ENCODE measurements at places on chromosomes 16 and 17.
A peak's percentile ranks its signal among the peaks of the same experiment; 100 is the strongest.

DNA sequence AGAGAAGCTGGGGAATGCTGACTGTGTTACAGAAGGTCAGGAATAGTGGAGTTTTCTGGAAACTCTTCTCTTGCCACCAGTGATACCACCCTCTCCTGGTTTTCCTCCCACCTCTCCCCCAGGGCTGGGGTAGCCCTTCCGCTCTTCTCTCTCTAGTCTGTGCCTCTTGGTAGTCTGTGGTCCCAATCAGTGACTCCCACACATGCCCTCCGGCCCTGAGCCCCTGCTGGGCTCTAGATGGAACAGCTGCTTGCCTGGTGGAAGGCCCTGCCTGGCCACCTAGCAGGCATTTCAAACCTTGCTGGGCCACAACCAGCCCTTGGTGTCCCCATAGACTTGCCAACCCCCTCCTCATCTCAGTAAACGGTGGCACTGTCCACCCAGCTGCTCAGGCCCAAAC, 15.2 kb upstream of the MTSS2 start:
- DNase-seq, result no peak

DNA sequence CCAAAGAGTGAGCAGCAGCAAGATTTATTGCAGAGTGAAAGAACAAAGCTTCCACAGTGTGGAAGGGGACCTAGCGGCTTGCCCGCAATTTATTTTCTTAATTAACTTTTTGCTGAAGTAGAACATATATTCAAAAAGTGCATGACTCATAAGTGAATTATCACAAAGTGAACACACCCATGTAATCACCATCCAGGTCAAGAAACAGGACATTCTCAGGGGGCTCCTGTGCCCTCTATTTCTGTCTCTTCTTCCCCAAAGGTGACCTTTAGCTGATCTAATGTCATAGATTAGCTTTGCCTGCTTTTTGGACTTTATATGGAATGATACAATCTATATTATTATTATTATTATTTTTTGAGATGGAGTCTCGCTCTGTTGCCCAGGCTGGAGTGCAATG, 19.9 kb downstream of the ERAL1 start:
- no peak for DNase-seq

DNA sequence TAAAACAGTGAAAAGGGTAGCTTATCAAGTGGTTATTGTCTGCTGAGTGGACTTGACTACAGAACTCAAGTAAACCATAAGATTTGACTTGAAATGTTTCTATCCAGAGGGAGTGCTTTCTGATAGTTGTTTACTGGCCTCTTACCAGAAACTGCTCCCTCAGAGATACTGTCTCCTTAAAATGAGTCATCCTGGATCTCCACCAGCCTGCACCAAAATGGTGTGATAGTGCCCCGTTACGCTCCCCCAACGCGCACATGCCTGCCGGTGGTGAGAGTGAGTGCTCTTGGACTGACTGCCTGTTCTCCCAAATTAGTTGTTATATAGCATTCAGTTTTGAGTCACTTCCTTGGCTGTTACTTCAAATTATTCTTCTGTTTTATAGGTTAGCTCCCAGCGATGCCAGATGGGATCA, 22.9 kb downstream of the PRCD start:
- DNase-seq, result peak; percentile 76

- no peak for DNase-seq
Observed at GRCh38 chr16:67641779-67642708, 2.9 kb upstream of the CARMIL2 start.

DNA sequence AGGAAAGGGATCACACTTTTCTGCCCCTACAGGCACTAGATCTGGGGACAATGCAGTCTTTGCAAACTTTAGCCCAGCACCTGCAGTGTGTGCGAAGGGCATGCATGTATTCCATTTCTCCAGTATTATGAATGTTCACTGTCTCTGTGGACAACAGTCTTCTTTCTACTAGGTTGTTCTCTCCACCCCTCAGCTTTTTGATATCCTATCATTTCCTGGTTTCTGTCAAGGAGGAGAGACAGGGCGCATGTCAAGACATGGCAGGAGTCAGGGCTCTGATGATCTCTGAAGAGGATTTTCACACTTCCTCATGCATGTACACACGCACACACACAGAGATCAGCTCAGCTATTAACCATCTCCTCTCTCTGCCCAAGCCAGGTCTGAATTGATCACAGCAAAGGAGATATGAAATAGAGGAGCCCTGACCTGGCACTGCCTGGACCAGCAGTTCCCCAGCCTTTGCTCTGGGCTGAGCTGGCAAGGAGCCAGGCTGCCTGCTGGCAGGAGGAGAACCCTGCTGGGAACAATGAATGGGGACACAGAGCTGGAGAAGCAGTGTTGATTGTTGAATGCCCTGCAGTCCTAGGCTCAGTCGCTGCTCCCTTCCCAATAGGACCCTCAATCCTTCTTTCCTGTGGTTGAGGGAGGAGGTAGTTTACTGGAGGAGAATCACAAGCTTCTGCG, 2.6 kb downstream of the GPR179 start:
- no peak for DNase-seq

GRCh38 chr17:1083451-1084187, 86.7 kb downstream of the TIMM22 start:
- DNase-seq, result no peak

DNA sequence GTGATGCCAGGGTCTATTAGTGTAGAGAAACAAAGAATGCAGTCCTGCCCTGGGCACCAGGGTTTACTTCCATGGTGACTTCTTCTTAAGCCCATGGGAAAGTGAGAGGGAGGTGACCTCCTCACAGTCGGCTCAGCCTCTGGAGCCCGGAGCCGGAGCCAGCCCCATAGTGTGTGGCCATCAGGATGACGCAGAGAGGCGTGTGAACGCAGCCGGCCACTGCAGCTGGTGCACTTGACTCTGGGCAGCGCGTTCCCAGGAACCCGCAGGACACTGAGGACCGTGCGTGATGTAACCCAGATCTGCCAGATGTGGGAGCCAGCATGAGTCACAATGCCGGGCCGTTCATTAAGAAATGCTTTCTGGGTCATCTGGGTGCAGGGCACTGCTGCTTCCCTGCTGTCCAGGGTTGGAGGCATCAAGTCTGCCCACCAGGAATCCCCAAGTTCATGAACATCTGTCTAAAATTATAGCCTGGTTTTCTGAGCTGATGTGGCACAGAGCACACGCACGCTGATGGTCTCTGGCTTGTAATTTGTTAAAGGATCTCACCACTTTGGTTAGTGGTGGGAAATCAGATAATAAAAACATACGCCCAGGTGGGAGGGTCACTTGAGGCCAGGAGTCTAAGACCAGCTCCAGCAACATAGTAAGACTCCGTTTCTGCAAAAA, 114.1 kb downstream of the PITPNC1 start:
- DNase-seq, result peak; percentile 60

- DNase-seq, result no peak
Observed at GRCh38 chr16:21103941-21104860, 46.4 kb downstream of the DNAH3 start.

DNA sequence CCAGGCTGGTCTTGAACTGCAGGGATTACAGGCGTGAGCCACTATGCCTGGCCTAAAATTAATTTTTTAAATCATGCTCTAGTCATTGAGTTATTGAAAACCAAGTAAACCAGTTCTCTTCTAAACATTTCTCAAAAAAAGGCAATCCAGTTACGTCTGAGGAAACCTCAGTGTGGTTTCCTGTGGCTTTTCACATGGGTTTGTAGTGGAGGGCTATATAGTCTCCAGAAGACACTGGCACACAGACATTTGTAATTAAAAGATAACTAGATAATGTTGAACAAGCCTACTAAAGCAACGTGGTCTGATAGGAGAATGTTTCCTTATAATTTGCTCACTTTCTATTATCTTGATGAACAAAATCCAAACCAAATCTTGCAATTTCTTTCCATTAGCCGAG, 5.2 kb upstream of the TOB1 start:
- DNase-seq, result no peak

GRCh38 chr16:64017796-64018195, 1104.1 kb downstream of the CDH11 start:
- DNase-seq, result no peak

- DNase-seq, result no peak
Observed at GRCh38 chr16:27118526-27118925, 51.8 kb downstream of the C16orf82 start.

GRCh38 chr17:512926-513325, 160.3 kb upstream of the RPH3AL start:
- no peak for DNase-seq

GRCh38 chr16:58148526-58148925, 19.3 kb upstream of the CFAP20 start:
- DNase-seq, result no peak

DNA sequence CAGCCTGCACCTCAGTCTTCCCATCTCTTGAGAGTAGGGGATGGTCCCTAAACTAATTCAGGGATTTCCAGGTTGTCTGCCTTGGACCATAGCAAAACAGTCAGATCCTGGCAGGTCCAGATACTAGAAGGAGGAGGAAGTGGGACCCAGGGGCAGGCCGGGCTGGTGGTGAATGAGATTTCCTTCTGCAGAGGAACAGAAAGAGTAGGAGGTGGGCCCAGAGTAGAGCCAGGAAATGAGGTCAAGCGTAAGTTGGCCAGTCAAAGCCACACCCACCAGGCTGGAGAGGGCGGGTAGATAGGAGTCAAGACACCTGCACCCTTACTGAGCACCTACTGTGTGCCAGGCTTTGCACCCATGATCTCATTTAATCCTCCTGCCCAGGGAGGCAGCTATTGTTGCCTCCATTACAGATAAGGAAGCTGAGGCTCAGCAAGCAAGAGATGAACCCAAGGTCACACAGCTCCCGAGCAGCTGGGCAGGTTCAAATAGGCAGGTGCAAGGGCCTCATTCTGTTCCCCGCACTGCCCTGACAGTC, 2.6 kb downstream of the CDH5 start:
- no peak for DNase-seq

DNA sequence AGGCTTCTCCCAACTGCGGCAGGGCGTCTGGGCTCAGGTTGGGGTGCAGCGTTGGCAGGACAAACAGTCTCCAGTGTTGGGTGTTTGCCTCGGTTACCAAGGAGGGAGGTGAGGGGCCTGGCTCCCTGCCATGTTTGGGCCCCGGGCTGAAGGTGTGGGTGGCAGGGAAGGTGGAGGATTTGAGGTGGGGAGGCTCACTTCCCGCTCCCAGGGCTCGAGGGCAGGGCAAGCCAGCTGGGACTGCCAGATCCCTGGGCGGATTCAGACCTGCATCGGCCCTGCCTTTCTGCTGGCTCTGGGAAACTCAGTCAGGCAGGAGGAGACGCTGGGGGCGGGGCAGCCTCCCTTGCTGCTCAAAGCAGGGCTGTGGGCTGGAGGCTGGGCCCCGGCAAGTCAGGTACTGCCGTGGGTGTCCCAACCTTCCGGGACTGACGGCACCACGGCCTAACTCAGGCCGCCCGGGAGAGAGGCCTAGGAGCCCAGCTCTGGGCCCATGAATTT, 31.3 kb upstream of the KRT17 start:
- DNase-seq, result peak; percentile 95

DNA sequence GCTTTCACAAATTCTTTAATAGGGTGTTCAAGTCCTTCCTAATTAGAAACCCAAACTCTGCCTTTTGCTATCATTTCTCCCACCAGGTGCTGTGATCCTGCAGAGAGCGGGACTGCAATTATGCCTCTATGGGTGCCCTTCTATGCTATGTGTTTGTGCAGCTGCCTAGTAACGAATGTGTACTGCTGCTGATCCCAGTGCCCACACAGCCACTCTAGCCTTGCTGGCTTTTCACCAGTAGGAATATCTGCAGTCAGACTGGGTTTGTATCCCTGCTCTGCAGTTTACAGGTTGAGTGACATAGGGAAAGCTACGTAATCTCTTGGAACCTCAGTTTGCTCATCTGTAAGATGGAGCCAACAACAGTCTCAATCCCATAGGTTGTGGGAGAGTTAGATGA, 179.6 kb upstream of the IRX3 start:
- no peak for DNase-seq

- no peak for DNase-seq
Observed at GRCh38 chr17:43475494-43476089, 8.2 kb upstream of the DHX8 start.

DNA sequence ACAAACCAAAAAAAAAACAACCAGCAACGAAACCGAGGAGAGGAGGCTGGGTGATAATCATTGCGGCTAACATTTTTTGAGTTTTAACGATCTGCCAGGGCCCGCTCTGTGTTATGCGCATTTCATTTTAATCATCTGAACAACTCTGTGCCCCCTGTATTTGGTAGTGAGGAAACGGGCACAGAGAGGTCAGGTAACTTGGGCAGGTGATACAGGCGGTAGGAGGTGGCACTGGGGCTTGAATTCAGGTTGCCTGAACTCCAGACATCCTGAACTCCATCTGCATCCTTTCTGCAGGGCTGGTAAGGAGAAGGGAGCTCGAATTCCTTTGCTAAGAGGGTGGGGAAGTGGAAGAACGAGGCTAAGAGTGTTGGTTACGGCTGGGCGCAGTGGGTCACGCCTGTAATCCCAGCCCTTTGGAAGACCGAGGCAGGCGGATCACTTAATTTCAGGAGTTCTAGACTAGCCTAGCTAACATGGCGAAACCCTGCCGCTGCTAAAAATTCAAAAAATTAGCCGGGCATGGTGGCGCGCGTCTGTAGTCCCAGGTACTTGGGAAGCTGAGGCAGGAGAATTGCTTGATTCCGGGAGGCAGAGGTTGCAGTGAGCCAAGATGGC, 1.1 kb downstream of the CLUAP1 start:
- no peak for DNase-seq

DNA sequence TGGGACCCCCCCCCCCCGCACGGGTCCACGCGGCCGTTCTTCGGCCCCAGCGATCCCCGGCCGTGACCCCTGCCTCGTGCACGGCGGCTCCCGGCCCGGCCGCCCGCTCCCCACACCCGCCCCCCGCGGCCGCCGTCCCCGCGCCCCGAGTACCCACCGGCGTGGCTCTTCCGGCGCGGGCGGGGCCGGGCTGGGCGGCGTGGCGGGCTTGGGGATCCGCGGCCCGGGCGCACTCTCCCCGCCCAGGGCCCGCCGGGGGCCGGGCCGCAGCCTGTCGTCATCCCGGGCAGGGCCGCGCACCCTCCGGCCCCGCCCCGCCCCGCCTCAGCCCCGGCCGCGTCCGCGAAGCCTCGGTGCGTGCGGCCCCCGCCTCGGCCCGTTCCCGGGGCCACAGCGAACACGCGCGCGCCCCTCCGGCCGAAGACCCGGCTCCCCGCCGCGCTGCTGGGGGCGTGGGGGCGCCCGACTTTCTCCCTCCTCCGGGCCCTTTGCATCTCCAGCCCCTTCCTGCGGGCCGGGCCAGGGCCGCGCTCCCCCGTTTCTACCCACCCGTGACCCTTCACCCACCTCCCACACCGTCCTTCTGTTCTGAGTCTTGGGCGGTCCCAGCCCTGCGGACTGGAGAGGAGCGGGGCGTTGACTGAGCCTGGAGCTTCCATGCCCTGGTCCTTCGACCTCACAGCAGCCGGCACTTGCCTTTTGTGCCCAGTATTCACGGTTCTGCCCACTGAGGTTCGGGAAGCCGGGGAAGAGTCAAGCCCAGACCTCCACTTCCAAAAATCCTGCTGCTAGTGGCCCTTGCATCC, 840 bp downstream of the MYO1C start:
- peak; percentile 75 for DNase-seq

GRCh38 chr16:30485818-30486436, 13.4 kb downstream of the ITGAL start:
- no peak for DNase-seq

Data from RWPE1 (cell line).